ENCODE measurements at places on chromosomes 12 and 14. TPM values are rescaled to one million over a fixed set of nuclear protein-coding genes. Genes with fewer than 3 reads are reported as not detected.

A2ML1 gene
- total RNA-seq: not detected

PIWIL1 gene
- not detected for total RNA-seq

IL26 gene
- total RNA-seq: not detected

TAS2R8 gene
- not detected for total RNA-seq

SERPINA9 gene
- total RNA-seq: not detected

PPP1R13B gene
- total RNA-seq: 24.3 TPM

RHOJ gene
- total RNA-seq: 209 TPM

NID2 gene
- total RNA-seq: 31.7 TPM

SLC25A47 gene
- 0.33 TPM for total RNA-seq
